CD4-positive, CD25-positive, alpha-beta regulatory T cell (primary cell): ENCODE measurements at places on chromosomes 7 and 10. TPM values are rescaled to one million over a fixed set of nuclear protein-coding genes. Genes with fewer than 3 reads are reported as not detected.

Gene WNT16
- total RNA-seq: not detected

Gene DBNL
- total RNA-seq: 104 TPM

Gene SFTPD
- total RNA-seq: not detected

Gene RTKN2
- total RNA-seq: 99.5 TPM

Gene SLC26A3
- total RNA-seq: not detected

Gene LRRD1
- total RNA-seq: 0.44 TPM

Gene SUN3
- not detected for total RNA-seq

Gene ATRNL1
- not detected for total RNA-seq

Gene NDUFB2
- total RNA-seq: 91.5 TPM

Gene CFTR
- not detected for total RNA-seq

Gene SYT15
- 0.67 TPM for total RNA-seq

Gene HYAL4
- total RNA-seq: not detected

Gene GFRA1
- total RNA-seq: not detected

Gene ADRB1
- total RNA-seq: 0.17 TPM

Gene CHCHD2
- total RNA-seq: 243 TPM

Gene CYP2C8
- total RNA-seq: not detected

Gene FZD1
- 0.10 TPM for total RNA-seq

Gene TCF7L2
- 1.8 TPM for total RNA-seq

Gene VWDE
- 0.86 TPM for total RNA-seq

Gene SH3PXD2A
- total RNA-seq: 15.4 TPM

Gene PRKRIP1
- 47.7 TPM for total RNA-seq

Gene HOXA5
- total RNA-seq: not detected

Gene HEPACAM2
- total RNA-seq: not detected

Gene MET
- not detected for total RNA-seq

Gene TAS2R4
- 0.32 TPM for total RNA-seq

Gene PPP1R9A
- not detected for total RNA-seq

Gene WNT2
- not detected for total RNA-seq

Gene EIF5AL1
- total RNA-seq: not detected

Gene DNAJB6
- 250 TPM for total RNA-seq

Gene OR6B1
- not detected for total RNA-seq

Gene GNAT3
- not detected for total RNA-seq

Gene VKORC1L1
- total RNA-seq: 5.5 TPM

Gene SEMA3C
- 1.2 TPM for total RNA-seq

Gene OR2A12
- total RNA-seq: not detected

Gene GJC3
- 0.35 TPM for total RNA-seq

Gene NPC1L1
- total RNA-seq: 0.10 TPM

Gene KIF5B
- 69.0 TPM for total RNA-seq

Gene SVIL
- total RNA-seq: 12.3 TPM

Gene DYDC2
- not detected for total RNA-seq

Gene LRMDA
- total RNA-seq: 0.10 TPM

Gene PON1
- not detected for total RNA-seq
